Midbrain (tissue), 1 donor: ENCODE measurements at places on chromosomes 7 and 10.
A peak's percentile ranks its signal among the peaks of the same experiment; 100 is the strongest.

- no peak for DNase-seq
Observed at GRCh38 chr7:54811846-54812254, 52.8 kb upstream of the SEC61G start.

DNA sequence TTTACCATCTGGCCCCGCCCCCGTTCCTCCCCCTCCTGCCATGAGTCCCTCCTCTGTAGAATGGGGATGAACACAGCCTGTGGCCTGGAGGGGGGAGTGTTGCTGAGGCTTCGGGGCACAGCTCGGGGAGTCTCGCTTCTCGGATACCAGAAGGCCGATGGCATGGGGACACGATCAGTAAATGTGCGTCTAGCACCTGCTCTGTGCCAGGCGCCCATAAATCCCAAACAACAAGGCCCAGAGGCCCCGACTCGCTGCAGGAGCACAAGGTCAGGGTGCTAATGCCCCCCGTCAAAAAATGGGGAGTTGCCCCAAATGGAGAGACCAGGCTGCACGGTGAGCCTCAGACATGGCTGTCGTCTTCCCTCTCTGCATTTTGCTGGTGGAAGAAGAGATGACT lies 40.7 kb downstream of the JAKMIP3 start:
- no peak for DNase-seq

DNA sequence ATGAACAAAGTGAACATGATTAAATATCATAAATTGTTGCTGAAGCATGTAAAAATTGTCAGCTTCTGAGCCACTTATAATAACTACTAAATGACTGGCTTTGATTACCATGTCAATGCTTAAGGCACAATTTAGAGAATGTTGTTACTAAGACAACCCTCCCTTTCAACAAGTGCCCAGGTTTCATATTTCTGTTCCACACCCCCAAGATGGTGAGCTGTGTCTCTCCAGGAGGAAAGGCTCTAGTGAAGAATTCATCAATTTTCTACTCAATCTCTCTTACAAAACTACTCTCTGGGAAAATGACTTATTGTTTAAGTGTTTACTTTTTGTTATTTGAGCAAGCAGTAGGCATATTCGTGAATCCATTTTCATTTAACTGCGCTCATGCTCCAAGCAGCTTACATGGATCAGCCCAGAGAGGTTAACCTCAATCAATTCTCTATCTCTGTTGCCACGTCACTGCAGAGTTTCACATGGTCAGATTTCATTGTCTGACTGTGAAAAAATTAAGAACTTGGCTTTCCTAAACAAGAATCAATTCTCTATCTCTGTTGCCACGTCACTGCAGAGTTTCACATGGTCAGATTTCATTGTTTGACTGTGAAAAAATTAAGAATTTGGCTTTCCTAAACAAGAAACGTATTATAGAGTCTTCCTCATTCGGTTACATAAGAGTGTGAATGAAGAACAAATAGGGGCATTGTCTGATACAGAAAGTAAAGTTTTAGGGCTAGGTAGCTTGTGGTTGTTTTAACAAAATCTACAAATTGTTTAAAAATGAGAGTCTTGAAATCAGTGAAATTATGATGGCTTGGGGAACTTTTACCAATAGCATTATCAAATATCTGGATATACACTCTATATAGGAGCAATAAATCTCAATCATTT lies 49.7 kb downstream of the CCDC71L start:
- no peak for DNase-seq

DNA sequence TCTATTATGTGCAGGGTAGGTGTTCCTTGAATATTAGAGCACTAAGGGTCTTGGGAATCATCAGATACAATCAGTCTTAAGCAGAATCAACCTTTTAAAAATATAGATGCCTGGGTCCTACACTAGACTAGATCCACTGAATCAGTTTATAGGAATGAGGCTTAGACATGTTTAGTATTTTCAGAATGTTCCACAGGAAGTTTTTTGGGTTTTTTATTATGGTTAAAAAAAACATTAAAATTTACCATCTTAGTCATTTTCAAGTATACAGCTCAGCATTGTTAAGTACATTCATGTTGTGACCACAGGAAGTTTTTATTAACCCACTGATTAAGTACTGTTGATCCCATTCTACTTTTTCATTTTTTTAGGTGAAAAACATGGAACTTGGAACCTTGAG lies 135.7 kb downstream of the LCOR start:
- no peak for DNase-seq

GRCh38 chr10:129546106-129546505 lies 79.1 kb downstream of the MGMT start:
- DNase-seq: no peak

DNA sequence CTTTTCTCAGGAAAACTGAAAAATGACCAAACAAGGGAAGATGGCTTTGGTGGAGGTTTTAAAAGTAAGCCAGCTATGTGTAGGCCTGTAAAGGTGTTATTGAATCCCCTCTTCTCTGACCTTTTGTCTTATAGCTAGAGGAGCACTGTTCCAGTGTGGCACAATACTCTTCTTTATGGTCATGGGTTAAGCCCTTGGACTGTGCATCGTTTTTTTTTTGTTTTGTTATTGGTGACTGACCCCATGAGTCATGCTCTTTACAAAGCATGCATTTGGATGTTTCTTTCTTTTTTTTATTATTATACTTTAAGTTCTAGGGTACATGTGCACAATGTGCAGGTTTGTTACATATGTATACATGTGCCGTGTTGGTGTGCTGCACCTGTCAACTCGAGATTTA lies 19.6 kb upstream of the FAM25A start:
- no peak for DNase-seq

DNA sequence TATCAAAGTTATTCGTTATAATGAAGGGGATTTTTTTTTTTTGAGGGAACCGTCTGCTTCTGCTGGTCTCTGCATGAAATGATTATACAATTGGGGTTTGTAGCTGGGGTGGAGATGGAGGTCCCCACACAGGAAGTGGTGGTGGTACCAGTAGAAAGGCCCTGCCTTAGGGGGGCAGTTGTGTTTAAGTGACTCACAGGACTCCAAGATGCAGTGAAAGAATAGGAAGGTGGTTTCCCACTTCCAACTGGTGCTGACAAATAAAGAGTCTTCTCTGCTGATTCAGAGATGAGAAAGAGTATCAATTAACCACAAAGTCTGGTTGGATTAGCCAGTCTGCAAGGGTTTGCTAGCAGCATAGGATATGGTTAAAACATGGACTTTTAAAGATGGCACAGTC lies 376.0 kb downstream of the SORCS3 start:
- no peak for DNase-seq

DNA sequence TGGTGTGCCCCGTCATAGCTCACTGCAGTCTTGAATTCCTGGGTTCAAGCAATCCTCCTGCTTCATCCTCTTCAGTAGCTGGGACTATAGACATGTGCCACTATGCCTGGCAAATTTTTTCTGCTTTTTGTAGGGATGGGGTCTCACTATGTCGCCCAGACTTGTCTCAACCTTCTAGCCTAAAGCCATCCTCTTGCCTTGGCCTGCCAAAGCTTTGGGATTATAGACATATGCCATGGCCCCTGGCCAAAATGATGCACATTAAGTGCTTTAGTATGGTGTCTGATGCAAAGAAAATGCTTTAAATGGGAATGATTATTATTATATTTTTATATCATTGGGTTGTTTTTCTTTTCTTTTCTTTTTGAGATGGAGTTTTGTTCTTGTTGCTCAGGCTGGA lies 33.2 kb upstream of the VCL start:
- DNase-seq: no peak

- peak; percentile 74 for DNase-seq
Observed at GRCh38 chr10:26556748-26557640, 118.9 kb downstream of the APBB1IP start.

GRCh38 chr10:118927321-118927720 lies 102.2 kb upstream of the NANOS1 start:
- no peak for DNase-seq

- DNase-seq: no peak
Observed at GRCh38 chr10:123555616-123556015, 110.5 kb upstream of the GPR26 start.

GRCh38 chr10:68153473-68154210 lies 44.4 kb downstream of the MYPN start:
- no peak for DNase-seq

DNA sequence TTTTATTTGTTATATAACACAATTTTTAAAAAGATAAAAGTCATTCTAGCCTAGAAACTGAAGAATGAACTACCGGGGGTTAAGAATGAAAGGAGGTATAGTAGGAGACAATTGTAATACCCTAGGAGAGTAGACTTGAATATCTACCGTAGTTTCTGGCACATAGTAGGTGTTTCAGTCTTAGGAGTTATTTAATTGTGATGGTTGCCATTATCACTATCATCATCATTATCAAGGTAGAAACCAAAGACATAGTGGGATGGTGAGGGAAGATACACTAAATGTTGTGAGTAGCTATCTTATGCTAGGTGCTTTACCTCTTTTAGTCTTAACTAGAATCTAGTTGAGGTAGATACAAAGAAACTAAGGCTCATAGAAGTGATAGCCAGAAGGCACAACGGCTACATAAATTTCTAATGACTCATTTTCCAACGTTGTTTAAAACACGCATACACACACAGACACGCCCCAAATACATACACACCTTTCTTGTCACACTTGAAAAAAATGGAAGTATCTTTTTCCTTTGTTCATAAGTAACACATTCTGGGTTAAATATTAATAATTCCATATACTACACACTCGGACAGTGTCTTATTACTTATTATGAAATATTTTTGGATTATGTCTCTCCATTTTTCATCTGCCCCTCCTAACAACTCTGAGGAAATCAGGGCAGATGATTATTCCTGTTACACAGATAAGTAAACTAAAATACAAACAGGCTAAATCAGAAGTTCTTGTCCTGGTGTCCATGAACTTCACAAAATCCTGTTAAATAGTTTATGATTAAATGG lies 2.0 kb upstream of the ANLN start:
- DNase-seq: no peak

DNA sequence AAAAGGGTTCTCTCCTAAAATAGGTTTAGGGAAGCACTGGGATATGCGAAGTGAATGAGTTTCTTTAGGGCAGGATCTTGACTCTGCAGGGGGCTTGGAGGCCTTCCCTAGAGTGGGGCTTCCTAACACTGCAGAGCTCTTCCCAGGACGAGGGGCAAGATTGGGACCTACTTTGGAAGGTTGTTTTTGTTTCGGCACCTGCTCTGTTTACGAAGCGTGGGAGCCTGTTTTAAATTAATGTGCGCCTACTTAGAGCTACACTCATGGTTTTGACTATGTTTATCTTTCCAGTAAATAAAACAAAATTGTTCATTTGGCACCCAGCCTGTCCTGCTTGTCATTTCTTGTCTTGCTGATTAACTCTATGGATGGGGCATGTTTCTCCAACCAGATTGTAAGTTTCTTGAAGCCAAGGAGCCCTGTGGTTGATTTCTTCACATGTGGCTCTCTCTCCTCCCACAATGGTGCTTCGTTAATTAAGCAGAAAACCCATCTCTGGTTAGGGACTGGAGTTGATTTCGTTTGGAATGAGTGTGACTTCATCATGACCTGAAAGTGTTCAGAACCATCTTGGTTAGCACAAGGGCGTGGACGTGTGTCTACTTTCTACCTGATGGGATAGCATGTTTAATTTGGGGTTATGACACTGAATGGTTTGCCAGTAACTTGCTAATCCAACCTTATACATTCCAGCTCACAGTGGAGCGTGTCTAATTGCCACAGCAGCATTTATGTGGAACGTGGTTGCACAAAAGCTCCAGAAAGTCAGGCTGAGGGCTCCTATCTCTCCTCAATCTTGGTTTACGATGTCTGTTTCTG lies 98.1 kb downstream of the TCF7L2 start:
- no peak for DNase-seq
